ENCODE measurements at places on chromosomes 11 and 22.

- no peak for DNase-seq
These were observed 5.6 kb downstream of the CCT8L2 start for GRCh38 chr22:16586991-16587390.

DNA sequence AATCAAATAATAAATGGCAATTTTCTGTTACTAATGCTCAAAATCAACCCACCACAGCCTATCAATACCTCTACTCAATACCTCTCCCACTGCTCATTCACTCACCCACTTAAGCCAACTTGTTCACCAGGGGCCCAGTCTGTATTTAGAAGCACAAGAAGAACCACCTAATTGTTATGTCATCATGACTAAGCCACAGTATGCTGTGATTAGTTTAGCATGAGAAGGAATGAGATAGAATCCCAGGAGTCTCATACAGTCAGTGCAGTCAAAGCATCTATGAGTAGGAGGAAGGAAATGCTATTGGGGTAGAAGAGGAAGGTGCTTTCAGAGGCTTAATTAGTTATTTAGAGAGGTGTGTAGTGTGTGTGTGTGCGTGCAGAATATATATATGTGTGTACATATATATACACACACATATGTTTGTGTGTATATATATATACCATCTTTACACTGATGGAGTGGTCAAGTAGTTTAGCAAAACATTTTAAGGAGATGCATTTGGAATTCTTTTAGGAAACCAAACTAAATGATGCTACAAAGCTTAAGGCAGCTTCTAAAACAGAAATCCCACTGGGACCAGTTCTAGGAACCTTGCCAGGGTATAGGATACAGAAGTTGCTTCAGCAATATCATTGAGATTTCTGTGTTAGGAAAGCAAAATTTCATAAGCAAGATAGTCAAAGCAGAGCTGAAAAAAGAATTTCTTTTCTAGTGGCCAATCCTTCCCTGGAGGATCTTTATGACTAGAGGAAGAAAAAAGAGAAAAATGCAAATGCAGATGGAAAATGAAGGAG lies 27.5 kb downstream of the KCNA4 start:
- no peak for DNase-seq

- no peak for DNase-seq
These were observed 4.3 kb downstream of the DLAT start for GRCh38 chr11:112029460-112029859.

DNA sequence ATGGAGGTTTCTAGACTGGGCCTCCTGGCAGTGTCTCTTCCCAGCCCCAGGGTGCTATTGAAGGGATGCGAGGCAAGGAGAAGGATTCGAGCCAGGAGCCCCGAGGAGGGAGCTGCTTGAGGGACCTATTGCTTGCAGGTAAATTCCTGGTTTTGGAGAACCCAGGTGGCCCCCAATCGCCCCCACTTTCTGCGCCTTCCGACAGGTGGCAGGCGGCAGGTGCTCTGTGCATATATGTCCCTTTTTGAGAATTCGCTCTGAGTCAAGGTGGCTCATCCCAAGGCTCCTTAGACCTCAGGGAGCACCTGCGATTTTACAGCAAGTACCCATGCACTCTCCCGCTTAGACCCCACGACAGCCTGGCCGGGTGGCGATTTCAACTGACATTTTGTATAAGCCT lies 40.3 kb upstream of the SHISAL1 start:
- DNase-seq = no peak

DNA sequence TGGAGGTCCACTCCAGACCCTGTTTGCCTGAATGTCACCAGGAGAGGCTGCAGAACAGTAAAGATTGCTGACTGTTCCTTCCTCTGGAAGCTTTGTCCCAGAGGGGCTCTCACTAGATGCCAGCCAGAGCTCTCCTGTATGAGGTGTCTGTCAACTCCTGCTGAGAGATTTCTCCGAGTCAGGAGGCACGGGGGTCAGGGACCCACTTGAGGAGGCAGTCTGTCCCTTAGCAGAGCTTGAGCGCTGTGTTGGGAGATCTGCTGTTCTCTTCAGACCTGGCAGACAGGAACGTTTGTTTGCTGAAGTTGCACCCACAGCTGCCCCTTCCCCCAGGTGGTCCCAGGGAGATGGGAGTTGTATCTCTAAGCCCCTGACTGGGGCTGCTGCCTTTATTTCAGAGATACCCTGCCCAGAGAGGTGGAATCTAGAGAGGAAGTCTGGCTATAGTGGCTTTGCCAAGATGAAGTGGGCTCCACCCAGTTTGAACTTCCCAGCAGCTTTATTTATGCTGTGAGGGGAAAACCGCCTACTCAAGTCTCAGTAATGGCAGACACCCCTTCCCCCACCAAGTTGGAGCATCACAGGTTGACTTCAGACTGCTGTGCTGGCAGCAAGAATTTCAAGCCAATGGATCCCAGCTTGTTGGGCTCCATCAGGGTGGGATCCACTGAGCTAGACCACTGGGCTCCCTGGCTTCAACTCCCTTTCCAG lies 99.4 kb downstream of the PDE3B start:
- no peak for DNase-seq

DNA sequence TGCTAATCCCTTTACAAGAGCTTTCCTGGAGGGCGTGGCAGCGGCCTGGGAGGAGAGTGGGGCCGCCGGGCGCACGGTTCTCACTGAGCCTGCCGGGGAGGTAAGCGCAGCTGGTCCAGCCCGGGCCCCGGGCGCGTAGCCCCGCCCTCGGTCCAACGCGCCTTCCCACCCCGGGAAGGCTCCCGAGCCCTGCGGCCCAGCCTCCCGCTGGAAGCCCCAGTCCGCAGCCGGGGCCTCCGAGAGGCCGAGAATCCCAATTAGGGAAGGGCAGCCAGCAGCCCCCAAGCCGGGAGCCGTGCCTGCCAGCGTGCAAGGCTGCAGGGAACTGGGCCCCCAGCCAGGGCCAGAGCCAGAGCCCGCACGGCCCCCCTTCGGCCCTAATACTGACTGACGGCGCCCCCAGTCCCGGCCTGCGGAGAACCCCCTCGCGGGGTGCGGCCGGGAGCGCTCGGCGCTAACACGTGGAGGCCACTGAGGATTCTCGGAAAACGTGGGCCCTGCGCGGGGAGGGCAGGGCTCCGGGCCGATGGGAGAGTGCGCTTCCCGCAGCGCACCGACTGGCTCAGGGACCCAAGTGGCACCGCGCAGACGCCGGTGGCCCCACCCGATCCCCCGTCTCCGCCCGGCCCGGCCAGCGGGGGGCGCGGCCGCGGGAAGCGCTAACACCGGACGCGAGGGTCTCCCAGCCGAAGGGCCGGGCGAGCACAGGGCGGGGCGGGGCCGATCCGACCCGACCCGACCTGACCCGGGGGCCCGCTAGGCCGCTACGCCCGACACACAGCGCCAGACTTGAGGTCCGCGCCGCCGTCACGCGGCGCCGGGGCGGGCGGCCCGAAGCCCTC lies 5.7 kb downstream of the ZFTA start:
- DNase-seq = no peak

GRCh38 chr11:84886344-84886743 lies 740.8 kb downstream of the DLG2 start:
- no peak for DNase-seq

DNA sequence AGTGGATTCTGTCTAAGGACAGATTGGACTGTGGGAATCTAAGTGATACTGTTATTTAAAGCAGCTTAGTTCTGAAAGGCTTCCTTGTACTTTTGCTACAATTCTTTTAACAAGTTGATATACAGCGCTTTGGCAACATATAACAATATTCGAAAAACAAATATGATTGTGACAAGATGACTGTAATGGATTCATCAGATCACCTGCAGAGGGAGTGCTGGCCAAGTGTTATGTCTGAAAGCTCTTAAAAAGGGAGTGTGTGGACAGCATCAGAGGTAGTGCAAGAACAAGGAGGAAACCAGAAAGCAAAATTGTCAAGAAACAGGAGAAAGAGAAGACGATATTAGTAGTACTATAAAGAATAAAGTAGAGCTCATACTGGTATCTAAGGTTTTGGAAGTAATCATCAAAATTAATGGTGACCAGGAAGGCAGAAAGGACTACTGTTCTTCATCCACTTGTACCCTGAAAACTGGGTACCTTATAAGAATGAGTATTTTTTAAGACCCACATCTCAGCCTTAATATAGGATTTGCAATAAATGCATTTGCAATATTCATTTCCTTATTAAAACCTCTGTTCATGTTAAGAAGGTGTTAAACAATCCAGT lies 1112.0 kb upstream of the CCDC90B start:
- no peak for DNase-seq

DNA sequence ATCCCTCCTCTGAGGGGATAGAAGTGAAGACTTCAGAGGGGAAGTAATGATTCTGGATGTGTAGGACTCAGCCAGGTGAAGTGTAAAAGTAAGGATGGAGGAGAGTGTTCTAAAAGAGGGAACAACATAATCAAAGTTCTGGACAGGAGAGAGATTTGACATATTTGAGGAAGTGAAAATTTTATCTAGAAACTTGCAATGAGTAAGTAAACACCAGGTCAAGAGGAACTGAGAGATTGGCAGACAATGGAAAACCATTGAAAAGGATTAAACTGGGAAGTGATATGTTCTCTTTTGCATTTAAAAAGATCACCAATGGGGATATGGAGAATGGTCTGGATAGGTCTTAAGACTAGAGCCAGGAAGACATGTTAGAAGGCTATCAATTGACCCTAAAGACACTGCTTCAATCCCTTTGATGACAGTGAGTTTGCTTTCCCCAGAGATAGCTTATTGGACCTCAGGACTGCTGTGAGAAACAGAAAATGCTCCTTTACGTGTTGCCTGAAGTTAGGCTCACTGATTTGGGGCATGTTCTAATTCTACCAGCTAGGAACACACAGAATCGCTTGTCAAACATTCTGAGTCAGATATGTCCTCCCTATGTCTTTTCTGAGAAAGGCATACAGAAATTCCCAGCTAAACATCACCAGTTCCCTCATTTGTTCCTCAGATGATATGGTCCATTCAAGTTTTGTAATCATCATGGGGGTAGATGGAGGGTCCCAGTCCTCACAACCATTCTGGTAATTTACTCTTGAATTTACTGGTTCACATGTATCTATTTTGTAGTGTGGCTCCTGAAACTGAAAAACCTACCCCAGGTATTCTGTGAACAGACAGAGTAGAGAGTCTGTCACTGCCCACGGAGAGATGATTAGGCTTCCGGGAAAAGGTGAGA lies 144.9 kb downstream of the MAML2 start:
- DNase-seq = no peak

DNA sequence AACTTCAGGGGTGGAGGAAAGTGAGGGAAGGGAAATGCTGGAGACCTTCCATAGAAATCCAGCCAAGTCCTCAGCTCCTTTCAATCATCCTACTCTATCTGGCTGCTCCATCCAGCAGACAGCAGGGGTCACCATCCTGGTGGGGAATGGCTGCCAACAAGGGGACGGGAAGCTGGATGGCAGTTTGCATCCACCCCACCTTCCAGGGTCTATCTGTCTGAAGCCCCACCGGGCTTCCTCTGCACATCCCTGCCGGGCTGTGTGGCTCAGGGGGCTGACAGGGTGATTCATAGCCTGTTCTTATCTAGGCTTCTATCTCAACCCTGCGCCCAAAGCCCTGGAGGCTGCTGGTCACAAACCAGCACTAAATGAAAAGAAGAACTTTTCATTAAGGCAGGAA lies 1.1 kb downstream of the SYTL2 start:
- no peak for DNase-seq

- DNase-seq = no peak
These were observed 545 bp upstream of the TIRAP start for GRCh38 chr11:126282361-126282735.

GRCh38 chr11:61618978-61619377 lies 38.1 kb upstream of the SYT7 start:
- no peak for DNase-seq

GRCh38 chr22:46951973-46952372 lies 189.5 kb downstream of the TBC1D22A start:
- no peak for DNase-seq

GRCh38 chr11:45501392-45502225 lies 163.8 kb downstream of the CHST1 start:
- DNase-seq = no peak

DNA sequence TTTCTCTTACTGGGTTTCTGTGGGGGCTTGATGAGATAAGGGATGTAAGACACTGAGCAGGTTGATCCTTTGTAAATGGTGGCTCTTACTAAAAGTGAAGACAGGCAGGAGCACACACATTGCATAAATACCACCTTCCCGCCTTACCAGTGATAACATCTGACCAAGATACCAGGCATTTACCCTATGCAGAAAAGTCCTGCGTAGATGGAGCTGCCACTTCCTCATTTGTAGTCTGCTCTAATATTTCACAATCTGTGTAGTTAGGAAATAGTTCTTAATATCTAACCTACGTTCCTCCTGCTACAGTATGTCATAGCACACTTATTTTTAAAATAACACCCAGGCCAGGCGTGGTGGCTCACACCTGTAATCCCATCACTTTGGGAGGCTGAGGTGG lies 23.9 kb upstream of the SWAP70 start:
- DNase-seq = no peak

GRCh38 chr11:77193911-77194830 lies 66.1 kb downstream of the MYO7A start:
- no peak for DNase-seq

- DNase-seq = no peak
These were observed 147.5 kb downstream of the LDLRAD3 start for GRCh38 chr11:36091256-36091811.

DNA sequence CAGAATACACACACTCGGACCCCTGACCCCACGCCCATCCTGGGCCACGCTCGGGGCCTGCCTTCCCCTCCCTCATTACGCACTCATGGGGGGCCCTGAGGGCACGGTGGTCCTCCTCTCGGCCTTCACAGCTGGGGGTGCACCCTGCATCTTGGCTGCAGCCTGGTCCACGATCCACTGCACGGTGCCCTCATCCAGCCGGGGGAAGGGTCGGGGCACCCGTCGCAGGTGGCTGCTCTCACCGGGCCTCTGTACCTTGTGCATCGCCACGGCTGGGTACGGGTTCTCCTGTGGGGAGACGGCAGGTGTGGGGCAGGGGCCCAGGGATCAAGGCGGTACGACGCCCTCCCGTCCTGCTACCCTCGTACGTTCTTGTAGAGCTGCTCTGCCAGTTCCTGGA lies 10.4 kb downstream of the SBF1 start:
- DNase-seq = no peak

DNA sequence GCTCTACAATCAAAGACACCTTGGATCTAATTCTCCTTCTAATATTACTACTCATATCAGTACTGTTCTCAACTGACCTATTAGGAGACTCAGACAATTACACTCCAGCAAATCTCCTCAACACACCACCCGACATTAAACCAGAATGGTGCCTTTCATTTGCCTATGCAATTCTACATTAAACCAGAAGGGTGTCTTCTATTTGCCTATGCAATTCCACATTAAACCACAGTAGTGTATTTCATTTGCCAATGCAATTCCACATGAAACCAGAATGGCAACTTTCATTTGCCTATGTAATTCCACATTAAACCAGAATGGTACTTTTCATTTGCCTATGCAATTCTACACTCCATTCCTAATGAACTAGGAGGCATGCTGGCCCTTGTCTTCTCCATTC lies 15.3 kb upstream of the APOL3 start:
- no peak for DNase-seq

- DNase-seq = no peak
These were observed 34.1 kb upstream of the WNT7B start for GRCh38 chr22:46010951-46011626.

GRCh38 chr11:64084951-64085710 lies 49.4 kb downstream of the FLRT1 start:
- DNase-seq = no peak

GRCh38 chr11:105344938-105345337 lies 205.4 kb upstream of the CARD18 start:
- DNase-seq = no peak

All from smooth muscle cell of the brain vasculature (primary cell).